ENCODE measurements at places on chromosomes 5 and 9. TPM values are rescaled to one million over a fixed set of nuclear protein-coding genes. Genes with fewer than 3 reads are reported as not detected.

Gene PCDHGA2
- total RNA-seq, result 1.2 TPM

- peak; percentile 61 for DNase-seq
These were observed 68.2 kb upstream of the ITGA2 start for GRCh38 chr5:52920929-52921328.

Gene PCSK5
- total RNA-seq, result 57.4 TPM

- DNase-seq, result peak; percentile 10
These were observed 39.3 kb downstream of the NUDT12 start for GRCh38 chr5:103523319-103523718.

Gene ROPN1L
- total RNA-seq, result 3.1 TPM

- peak; percentile 17 for DNase-seq
These were observed 93.4 kb downstream of the SIL1 start for GRCh38 chr5:139104577-139105276.

DNA sequence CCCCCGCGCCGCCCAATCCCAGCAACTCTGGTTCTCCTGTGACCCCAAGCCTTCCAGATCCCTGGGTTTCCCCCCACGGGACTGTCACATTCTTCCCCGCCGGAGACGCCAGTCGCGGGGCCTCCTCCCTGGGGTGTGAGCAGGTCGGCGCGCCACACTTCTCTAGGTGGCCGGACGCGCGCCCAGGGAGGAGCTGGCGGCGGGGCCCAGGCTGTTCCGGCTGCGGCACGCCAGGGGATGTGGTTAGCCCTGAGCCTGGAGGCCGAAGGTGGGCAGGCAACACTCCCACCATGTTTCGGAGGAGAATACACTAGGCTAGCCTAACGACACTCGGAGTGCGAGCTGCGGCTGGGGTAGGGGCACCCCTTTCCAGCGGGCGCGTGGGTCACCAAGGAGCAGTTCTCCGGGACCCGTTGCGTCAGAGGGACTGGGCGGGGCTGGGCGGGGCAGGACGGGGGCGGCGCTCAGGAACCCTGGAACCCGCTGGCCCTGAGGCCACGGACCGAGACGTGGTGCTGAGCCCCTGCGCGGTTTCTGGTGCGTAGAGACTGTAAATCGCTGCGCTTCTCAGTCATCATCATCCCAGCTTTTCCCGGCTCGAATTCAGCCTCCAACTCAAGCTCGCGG, at the start of gene SLC27A6:
Gene SLC27A6, plus strand, starts transcription at position 478 of the 627 bp plus-strand sequence. CDS start 650 bp downstream, outside the sequence.
- no peak for DNase-seq

GRCh38 chr5:20572614-20573013, 584.6 kb upstream of the CDH18 start:
- peak; percentile 84 for DNase-seq

Gene BSPRY
- total RNA-seq, result 22.4 TPM

- peak; percentile 88 for DNase-seq
These were observed 261.2 kb upstream of the CLINT1 start for GRCh38 chr5:158119961-158120723.

GRCh38 chr5:141330299-141331080, at the start of gene PCDHGA1:
PCDHGA1 (plus strand) TSS chr5:141330514.
- peak; percentile 45 for DNase-seq

Gene HTR4
- not detected for total RNA-seq

Measured in renal cortical epithelial cell (primary cell).